ENCODE measurements at places on chromosomes 16 and 17. TPM values are rescaled to one million over a fixed set of nuclear protein-coding genes. Genes with fewer than 3 reads are reported as not detected.

GRCh38 chr17:44079877-44080821 is 9.6 kb downstream of the G6PC3 start:
- H3K4me1 ChIP-seq, result no peaks in the 10 kb centered on the region
- H3K36me3 ChIP-seq, result peaks cover 4% of the 10 kb centered on the region
- H3K27me3 ChIP-seq, result no peaks in the 10 kb centered on the region
- H3K27ac ChIP-seq, result peak overlapping the region; percentile 57
- DNase-seq, result no peak

DNA sequence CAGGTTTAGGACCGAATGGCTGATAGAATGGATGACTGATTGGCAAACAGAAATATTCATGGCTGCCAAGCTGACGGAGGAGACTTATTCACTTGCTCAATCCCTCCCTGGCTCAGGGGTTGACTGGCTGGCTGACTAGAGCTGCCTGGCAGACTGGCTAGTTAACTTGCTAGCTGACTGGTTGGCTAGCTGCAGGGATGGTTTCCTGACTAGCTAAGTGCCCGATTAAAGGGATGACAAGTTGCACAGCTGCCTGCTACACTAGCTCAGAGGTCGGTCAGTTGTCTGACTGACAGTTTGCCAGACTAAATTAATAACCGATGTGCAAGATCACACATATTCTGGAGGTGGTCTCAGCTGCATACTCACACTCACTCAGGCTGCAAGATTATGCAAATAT is 1208.4 kb upstream of the CDH8 start:
- H3K4me3 ChIP-seq, result no peak overlapping the region
- no peaks in the 10 kb centered on the region for H3K36me3 ChIP-seq
- H3K4me1 ChIP-seq, result no peaks in the 10 kb centered on the region
- H3K27ac ChIP-seq, result no peak overlapping the region

DNA sequence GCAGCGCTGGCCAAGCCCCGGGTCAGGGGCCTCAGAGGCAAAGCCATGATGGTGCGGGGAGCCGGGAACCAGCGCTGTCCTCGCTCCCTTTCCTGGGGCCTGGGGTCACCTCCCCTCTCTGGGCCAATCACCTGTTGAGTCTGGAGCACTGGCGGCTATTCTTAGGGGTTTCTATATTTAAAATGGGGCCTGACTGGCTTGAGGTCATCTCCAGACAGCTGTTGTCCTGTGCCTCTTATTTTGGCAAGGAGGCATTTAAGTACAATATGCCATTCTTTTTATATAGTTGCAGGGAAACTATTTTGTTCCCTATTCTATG is at the start of gene COX6A2:
TSS of gene COX6A2 (minus strand) at position 82 of the 319 bp plus-strand sequence. CDS start at position 47, 35 bp downstream.
- no peaks in the 10 kb centered on the region for H3K36me3 ChIP-seq
- no peaks in the 10 kb centered on the region for H3K27me3 ChIP-seq
- no peaks in the 10 kb centered on the region for H3K4me1 ChIP-seq
- DNase-seq, result no peak
- H3K27ac ChIP-seq, result no peak within 1 kb of the TSS

Gene WNT9B
- total RNA-seq, result not detected

- no peak for DNase-seq
- no peak overlapping the region for H3K27ac ChIP-seq
- H3K4me1 ChIP-seq, result no peaks in the 10 kb centered on the region
- no peaks in the 10 kb centered on the region for H3K27me3 ChIP-seq
- H3K4me3 ChIP-seq, result no peak overlapping the region
These were observed 339.8 kb upstream of the SALL1 start for GRCh38 chr16:51490866-51491265.

DNA sequence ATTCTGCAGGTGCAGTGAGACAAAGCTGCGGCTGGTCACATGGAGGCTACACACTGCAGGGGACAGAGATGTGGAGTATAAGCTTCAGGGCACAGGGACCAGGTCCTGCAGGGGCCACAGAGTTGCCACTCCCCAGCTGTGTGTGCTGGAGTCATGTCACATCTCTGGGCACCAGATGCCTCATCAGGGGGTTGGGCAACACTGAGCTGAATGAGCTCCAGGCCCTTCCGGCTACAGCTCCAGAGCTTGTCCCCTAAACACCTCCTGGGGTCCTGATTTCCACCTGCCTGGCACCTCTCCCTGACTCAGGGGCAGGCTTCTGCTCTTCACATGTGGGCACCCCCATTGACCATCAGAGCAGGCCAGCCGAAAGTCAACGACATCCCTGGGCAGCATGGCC is 32.5 kb downstream of the SPHK1 start:
- no peaks in the 10 kb centered on the region for H3K4me1 ChIP-seq
- H3K4me3 ChIP-seq, result no peak overlapping the region
- DNase-seq, result no peak
- H3K27me3 ChIP-seq, result no peaks in the 10 kb centered on the region

GRCh38 chr17:55237268-55237667 is 27.5 kb upstream of the HLF start:
- no peaks in the 10 kb centered on the region for H3K27me3 ChIP-seq
- no peak overlapping the region for H3K27ac ChIP-seq

- no peak overlapping the region for H3K4me3 ChIP-seq
- no peak overlapping the region for H3K27ac ChIP-seq
- DNase-seq, result no peak
- H3K36me3 ChIP-seq, result no peaks in the 10 kb centered on the region
- no peaks in the 10 kb centered on the region for H3K4me1 ChIP-seq
These were observed 25.0 kb upstream of the SYT17 start for GRCh38 chr16:19142939-19143598.
